ENCODE measurements at places on chromosomes 7 and 10.
A peak's percentile ranks its signal among the peaks of the same experiment; 100 is the strongest.

DNA sequence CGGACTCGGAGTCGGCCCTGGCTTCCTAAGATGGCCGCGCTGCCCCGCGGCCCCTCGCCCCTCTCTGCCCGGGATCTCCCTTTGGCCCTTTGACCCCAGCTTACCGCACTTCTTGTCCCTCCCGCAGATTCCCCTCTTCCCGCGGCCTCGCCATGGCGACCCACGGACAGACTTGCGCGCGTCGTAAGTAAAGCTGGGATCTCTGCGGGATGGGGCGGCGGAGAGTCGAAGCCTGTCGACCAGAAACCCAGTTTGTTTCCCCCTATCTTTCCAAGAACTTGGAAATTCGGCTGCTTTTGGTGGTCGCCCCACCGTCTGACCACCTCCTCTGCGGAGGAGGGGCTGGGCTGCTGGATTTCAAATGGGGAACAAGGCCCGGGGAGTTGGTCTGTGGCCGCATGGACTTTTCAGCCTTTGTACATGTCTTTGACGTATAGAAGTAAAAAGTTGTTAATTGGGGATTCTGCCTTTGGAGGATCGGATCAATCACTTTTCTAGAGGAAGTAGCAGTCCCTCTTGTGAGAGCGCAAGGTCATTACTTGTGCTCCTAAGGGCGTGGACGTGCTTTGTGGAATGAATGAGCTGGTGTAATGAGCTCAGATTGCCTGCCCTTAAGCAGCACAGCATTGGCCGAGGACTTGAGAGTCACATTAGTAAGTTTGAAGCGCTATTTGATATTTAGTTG, 553 bp downstream of the VDAC2 start:
- DNase-seq, result no peak

DNA sequence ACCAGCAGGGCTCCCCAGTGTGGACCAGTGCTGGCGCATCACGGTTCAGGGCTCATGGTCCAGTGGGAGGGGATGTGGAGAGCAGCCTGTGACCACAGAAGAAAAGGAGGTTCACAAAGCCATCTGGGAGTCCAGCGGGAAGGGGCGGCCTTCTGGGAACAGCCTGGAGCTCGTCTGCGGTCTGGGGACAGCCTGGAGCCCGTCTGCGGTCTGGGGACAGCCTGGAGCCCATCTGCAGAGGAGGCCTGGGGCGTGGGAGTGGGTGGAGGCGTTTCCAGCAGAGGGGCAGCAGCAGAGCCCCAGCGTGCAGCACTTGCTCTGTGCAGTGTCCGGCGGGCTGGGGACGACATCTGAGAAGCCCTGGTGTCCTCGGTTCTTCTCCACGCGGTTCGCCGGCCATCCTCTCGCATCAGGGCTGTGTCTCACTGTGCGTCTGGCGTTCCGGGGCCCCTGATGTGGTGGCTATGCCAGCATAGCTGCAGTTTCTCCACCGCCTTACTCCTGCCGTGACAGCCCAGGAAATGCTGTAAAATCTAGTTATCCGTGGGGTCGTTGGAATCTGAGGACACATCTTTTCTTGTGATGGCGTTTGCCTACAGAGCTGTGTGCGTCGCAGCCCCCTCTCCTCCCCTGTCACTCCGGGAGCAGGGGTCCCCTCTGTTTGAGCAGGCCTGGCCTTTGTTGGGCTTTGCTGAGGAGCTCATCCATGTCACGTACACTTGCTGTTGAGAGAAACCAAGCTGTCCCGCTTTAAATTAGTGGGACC, 104.6 kb downstream of the INPP5A start:
- no peak for DNase-seq

DNA sequence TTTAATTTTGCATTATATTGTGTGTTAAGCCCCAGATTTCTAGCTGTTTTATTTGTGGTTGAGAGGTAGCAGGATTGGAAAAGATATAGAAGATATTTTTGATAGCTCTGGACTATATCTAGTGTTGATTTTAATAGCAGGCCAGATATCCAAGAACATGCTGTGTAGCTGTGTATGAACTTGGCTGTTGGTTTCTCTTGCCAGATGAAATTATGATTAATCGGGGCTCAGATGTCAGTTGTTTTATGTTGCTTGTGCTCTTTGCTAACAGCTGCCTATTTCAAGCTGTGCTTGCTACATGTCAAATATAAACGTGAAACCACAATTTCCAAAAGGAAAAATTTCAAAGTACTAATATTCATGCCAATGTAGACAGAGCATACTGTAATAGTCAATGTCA, 141.1 kb downstream of the GRM3 start:
- DNase-seq, result no peak

GRCh38 chr10:12902851-12903358, 98.6 kb downstream of the CCDC3 start:
- no peak for DNase-seq

GRCh38 chr10:85600026-85600743, 766.4 kb downstream of the GRID1 start:
- DNase-seq, result peak; percentile 38

DNA sequence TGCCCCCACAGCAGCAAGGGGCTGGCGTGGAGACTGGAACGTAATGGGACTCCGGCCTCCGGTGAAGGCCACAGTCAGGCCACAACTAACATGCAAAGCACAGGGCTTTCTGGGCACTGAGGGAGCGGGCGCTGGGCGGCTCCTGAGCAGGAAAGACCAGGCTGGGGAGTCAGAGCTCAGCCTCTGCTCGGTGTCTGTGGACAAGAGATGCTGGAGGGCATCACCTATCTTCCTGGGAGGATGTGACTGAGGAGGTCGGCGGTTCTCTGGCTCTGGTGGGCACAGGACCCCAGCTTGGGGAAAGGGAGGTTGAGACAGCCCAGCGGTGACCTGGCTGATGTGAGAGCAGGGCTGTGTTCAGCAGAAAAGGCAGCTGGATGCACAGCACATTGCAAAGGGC, 11.7 kb downstream of the CNPY1 start:
- no peak for DNase-seq

- DNase-seq, result no peak
Observed at GRCh38 chr10:119296703-119297102, 89.3 kb downstream of the GRK5 start.

GRCh38 chr7:163298-163695, 29.1 kb upstream of the FAM20C start:
- DNase-seq, result no peak

- no peak for DNase-seq
Observed at GRCh38 chr7:106717254-106717954, 56.4 kb upstream of the CCDC71L start.

GRCh38 chr7:55794527-55794926, 68.0 kb downstream of the SEPTIN14 start:
- DNase-seq, result no peak

DNA sequence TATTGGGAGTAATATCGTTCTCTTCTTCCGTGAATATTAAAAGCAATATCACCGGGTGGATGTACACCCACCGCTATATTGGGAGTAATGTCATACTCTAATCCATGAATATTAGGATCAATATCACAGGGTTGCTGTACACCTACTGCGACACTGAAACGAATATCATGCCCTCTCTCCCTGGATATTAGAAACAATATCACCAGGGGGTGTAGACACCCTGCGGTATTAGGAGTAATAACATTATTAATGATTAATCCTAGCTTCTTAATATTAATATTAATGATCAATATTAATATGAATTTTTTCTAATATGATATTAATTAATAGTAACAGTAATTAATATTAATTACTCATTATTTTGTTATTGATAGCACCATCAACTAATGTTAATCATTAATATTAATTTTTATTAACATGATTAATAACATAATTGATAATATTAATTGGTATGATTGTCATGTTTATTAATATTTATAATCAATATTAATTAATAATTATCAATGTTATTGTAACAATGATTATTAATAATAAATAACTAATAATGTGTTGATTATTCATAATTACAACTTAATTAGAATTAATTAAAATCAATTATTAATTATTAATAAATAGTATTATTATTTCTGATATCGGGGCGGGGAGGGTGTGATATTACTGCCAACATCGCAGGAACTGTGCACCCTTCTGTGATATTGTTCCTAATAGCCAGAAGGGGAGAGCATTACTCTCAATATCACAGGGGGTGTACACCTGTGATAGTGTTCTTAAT, 121.3 kb upstream of the C1GALT1 start:
- DNase-seq, result no peak

DNA sequence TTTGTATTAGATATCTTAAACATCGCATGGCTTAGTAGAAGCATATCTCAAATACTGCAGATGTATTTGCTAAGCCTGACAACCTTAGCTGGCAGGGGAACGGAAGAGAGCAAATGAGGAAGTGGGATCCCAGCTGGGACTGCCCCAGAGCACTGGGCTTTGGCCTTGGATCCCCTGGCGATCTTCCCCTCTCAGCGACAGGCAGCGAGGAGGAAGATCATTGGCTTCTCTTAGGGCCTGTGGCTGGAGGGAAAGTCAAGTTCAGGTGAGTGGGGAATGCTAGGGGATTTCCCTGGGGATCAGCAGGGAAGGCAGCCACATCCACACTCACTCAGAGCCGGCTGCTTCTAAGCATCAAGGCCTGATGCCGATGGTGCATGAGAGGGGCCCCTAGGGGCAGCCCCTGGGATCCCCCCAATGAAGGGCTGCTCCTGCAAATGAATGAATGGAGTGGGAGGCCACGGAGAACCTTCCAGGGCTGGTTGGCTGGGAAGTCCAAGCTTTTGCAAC, 42.0 kb downstream of the LYZL2 start:
- peak; percentile 7 for DNase-seq

DNA sequence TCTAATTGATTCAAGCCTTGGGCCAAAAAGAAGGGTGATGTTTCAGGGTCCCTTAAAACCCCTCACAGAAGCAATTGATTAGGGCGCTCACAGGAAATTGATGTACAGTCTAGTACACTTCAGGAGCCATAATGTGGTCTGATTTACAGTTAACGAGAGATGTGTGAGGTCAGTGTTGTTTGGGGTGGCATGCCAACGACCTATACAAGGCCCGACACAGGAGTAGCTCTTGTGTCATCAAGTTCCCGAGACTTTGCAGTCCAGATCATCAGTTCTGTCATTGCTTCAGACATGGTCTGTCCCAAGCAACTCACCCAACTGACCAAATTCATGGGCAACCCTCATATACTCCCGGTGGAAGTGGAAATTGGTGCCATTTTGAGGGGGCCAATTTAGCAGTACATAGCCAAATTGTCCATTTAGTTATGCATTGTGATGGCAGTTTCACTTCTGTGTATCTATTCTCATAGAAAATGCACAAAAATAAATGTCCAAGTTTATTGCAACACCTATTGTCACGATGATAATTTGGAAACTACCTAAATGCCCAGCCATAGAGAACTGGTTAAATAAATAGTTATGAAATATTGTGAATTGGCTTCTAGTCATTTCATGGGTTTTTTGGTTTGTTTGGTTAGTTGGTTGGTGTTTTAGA, 18.0 kb upstream of the ARID5B start:
- no peak for DNase-seq

GRCh38 chr7:137694405-137694804, 152.4 kb downstream of the DGKI start:
- DNase-seq, result no peak

DNA sequence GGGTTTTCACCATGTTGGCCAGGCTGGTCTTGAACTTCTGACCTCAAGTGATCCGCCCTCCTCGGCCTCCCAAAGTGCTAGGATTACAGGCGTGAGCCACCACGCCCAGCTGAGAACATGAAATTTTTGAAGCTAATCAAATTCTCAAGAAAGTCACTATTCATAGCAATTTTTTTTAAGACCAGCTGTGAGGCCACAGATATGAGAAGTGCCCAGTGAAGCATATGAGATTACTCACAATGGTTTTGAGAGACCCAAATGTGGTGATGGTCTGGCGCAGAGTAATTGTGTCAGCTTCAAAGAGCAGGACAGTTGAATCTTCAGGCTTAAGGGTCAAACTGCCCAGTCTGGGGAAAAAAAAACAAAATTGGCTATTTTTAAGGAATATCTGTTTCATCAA, 16.2 kb downstream of the NCOA4 start:
- no peak for DNase-seq

DNA sequence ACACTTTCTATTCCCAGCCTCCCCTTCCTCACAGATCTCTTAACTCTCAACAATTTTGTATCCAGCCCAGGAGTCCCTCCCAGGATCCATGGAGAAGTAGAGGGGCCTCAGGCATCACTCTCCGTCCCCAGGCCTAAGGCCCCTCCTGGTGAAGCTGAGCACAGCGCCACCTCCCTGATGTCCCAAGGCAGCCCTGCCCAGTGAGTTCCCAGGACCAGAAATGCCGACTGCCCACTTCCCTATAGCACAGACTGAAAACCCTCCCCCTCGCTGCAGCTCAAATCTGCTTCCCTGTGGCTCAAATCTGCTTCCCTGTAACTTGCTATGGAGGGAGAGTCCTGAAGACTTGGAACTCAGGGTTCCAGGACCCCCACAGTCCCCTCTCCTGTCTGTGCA, 35.6 kb downstream of the YKT6 start:
- DNase-seq, result no peak

DNA sequence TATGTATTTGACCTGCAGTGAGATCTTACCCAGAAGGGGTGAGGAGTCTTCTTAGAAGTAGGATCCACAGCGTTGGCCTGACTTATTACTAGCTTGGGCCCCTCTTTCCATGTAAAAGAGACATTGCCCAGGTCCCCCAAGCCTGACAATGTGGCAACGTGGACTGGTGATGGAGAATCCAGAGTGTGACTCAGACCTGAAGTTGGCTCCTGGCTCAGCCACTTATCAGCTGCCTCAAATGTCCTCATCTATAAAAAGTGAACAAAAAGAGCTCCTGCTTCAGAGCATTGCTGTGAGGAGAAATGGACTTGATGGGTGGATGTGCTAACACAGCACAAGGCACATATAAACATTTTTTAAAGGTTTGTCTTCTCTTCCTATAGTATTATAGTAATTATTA, 35.4 kb upstream of the TECTB start:
- no peak for DNase-seq

DNA sequence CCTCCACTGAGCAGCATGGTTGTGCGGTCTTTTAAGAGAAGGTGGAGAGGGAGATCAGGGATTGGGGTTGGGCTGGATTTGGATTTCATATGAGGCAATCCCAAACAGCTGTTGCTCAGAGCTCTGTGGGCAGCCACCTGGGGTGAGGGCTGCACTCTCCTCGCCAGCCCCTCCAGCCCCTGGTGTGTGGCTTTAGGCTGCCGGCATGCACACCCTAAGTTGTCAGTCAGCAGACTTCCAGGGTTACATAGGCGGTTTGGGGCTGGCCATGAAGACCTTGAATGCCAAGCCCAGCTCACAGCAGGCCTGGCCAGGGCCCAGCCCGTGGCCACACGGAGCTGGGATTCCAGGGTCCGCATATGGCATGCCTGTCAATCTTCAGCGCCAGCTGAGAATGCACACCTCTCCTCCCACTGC, 54.8 kb downstream of the ZMIZ1 start:
- DNase-seq, result no peak

GRCh38 chr7:71220210-71220695, 88.3 kb downstream of the GALNT17 start:
- no peak for DNase-seq

DNA sequence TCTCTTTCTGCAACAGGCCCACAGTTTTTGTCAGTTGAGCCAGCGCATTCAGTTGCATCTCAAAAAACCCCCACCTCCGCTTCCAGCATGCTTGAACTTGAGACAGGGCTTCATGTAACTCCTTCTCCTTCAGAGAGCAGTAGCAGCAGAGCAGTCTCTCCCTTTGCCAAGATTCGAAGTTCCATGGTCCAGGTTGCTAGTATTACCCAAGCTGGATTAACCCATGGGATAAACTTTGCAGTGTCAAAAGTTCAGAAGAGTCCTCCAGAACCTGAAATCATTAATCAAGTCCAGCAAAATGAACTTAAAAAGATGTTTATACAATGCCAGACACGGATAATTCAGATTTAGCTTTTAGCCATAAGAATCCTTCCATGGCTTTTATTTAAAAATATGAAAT, 45.2 kb downstream of the MCMBP start:
- DNase-seq, result no peak

GRCh38 chr10:29962166-29962850, 97.1 kb downstream of the JCAD start:
- no peak for DNase-seq

- no peak for DNase-seq
Observed at GRCh38 chr10:49600046-49600445, 10.1 kb upstream of the SLC18A3 start.

Data from anterior cingulate cortex (tissue), 58 donors.